Mucosa of descending colon (tissue), 3 donors: ENCODE measurements at places on chromosomes 6 and 20. TPM values are rescaled to one million over a fixed set of nuclear protein-coding genes. Genes with fewer than 3 reads are reported as not detected.

DNA sequence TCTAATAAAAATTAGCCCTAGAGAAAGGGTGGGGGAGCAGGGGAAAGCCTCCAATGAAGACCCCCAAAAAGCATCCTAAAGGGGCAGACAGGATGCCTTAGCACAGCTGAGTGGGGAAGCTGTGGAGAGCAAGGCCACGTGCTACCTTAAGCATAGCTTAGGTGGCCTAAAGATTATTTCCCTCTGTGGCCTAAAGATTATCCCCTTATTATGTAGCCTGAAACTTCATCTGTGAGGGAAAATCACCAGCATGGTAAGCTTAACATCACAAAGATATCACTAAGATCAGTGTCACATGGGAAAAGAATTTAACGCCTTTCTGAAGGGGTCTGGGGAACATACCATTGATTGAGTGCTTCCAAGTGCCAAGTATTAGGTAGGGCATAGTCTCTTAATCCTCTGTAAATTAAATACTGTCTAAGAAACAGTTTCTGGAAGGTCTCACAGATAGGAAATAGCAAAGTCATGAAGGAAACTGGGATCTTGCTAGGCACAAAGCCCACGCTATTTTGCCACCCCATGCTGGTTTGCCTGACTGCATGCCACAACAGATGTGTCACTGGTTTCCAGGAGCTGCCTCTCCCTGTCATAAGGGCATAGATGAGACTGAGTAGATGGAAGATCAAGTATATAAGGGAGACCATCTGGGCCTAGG lies 170.0 kb downstream of the HACE1 start:
- DNase-seq: no peak

DNA sequence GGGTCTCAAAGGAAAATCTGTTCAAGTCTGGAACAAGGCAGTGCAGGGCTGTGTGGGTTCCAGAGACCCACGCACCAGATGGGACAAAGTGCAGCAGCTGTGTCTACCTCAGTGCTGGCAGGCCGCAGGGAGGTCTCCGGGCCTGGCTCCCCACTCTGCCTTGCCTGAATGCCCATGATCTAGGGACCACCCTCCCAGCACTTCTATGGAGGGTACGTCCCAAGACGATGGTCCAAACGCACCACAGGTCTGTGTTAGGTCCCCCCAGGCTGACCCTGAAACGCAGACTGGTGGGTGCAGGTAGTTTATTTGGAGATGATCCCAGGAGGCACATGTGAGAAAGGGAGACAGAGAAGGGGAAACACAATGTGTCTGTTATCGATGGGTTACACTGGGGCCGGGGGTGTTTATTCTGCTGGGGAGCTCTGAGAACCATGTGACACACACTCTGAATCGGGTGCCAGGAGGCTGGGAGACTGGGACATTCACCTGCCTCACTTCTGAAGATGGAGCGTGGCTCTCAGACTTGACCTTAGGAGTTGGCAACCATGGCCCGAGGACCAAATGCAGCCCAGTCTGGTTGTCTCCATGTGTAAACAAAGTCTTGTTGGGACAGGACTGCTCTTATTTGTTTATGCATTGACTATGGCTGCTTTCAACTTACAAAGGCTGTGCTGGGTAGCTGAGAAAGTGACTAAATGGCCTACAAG lies 21.7 kb downstream of the CST9L start:
- DNase-seq: no peak

GRCh38 chr6:56650191-56650590 lies 7.5 kb upstream of the DST start:
- no peak for DNase-seq

- DNase-seq: no peak
Measured at GRCh38 chr6:89048288-89048923, 32.1 kb upstream of the PNRC1 start.

- no peak for DNase-seq
Measured at GRCh38 chr6:14129575-14129974, 12.0 kb downstream of the CD83 start.

DNA sequence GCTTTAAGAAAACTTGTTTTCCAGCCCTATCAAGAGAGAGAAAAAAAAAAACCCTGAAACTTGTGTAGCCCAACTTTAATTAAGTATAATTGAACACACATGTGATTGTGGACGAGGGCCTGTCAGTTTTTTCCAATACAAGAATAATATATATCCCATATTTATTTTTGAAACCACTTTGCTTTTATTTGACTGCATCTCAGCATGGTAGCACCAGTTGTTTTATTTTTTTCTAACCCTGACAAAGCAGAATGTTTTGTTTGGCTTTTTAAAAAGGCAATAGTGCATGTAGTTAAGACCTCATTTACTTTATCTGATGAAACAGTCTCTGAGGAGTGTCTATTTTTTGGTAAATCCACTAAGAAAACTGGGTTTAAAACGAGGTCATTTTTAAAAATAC lies 257.7 kb downstream of the CDKAL1 start:
- DNase-seq: no peak

GRCh38 chr20:48277266-48277665 lies 492.0 kb upstream of the SULF2 start:
- no peak for DNase-seq

GRCh38 chr6:170125456-170126300 lies 165.2 kb downstream of the DLL1 start:
- no peak for DNase-seq

DNA sequence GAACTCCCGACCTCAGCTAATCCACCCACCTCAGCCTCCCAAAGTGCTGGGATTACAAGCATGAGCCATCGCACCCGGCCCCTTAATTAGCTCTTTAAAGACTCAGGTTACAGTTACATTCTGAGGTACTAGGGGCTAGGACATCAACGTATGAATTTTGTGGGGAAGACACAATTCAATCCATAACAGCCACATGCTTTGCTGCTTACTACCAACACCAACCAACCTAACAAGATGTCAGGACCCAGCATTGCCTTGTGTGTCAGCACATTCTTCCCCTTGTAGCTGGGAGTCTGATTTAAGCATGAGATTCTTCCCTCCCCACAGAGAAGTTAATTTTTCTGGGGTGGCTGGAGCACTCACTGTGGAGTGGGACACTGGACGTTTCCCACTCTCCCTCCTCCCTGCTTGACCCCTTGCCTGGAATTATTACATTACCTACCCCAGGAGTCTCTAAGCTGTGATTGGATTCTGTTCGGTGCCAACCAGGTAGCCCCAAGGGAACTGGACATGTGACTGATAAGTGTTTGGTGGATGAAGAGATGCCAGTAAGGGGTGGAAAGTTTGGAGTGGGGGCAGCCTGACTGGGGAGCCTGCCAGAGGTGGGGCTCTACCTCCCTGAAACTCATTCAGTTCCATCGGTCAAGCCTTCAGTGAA lies 5.6 kb upstream of the PXMP4 start:
- DNase-seq: no peak

GRCh38 chr6:157145656-157146285 lies 177.5 kb downstream of the TMEM242 start:
- DNase-seq: no peak

- DNase-seq: no peak
Measured at GRCh38 chr6:15256538-15257271, 10.8 kb downstream of the JARID2 start.

DNA sequence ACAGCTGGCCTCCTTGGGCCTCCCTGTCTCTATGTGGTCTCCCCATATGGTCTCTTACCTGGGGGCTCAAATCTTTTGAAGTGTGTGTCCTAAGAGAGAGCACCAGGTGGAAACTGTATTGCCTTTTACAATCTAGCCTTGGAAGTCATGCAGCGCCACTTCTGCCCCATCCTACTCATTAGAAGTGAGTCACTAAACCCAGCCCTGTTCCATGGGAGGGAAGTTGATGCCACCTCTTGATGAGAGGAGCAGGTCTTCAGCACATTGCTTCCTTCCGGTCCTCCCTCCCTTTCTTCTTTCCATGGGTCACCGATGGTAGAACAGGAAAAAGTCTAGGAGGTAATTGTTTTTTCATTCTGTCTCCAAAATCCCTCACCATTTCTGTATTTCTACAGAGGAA lies 156.3 kb downstream of the FOXA2 start:
- DNase-seq: no peak

GRCh38 chr20:33812152-33812849 lies 1.2 kb downstream of the CHMP4B start:
- DNase-seq: peak; percentile 63

DNA sequence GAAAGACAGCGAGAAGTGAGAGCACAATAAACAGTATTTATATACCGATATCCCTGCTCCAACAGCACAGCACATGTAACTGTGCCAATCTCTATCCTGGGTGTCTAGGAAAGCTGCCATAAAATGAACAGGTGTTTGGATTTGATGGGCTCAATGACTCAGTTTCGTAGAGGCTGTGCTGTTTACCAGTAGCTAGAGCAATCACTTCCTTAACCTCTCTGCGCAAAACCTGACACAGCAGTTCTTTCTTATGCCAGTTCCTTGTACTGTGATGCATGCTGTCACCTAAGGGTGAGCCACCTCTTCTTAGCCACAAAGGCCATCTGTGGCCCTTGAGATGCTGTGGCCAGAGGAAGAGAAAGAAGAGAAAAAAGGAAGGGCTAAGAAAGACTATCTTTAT lies 59.3 kb downstream of the SHPRH start:
- no peak for DNase-seq

- no peak for DNase-seq
Measured at GRCh38 chr20:2631228-2631627, 21.2 kb upstream of the NOP56 start.

- no peak for DNase-seq
Measured at GRCh38 chr20:35604449-35604747, 11.2 kb upstream of the SPAG4 start.

GRCh38 chr6:161639772-161640171 lies 365.9 kb upstream of the AGPAT4 start:
- DNase-seq: no peak

- no peak for DNase-seq
Measured at GRCh38 chr6:132136981-132137380, 185.8 kb upstream of the CCN2 start.

DNA sequence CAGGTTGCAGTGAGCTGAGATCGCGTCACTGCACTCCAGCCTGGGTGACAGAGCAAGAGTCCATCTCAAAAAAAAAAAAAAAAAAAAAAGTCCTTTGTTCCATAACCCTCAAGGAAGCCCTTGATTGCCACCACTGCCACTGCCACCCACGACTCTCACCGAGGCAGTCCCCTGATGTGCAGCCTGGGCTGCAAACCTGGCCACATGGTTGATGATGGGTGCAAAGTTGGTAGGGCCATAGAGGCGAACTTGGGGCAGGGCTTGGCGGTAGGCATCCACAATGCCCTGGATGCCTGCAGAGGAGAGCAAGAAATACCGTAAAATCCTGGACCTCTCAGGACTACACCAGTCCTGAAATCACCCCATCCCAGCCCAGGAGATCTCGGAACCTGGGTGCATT lies 11.5 kb downstream of the SPAG4 start:
- DNase-seq: no peak

The SF3B5 gene
- 172 TPM for total RNA-seq

The CASS4 gene
- 0.77 TPM for total RNA-seq

The SLC26A8 gene
- total RNA-seq: 0.28 TPM

The IL17A gene
- total RNA-seq: not detected

The SCRT2 gene
- not detected for total RNA-seq

The RNASET2 gene
- 60.1 TPM for total RNA-seq

The UQCC2 gene
- total RNA-seq: 45.7 TPM

The TREM2 gene
- total RNA-seq: 0.29 TPM

The KIF25 gene
- 1.1 TPM for total RNA-seq

The TMEM244 gene
- total RNA-seq: not detected

The SLC2A4RG gene
- 50.6 TPM for total RNA-seq

The CNPY3 gene
- total RNA-seq: 30.5 TPM

The HS3ST5 gene
- 1.0 TPM for total RNA-seq

The ATP9A gene
- total RNA-seq: 59.4 TPM
